ENCODE measurements at places on chromosomes 3 and 15.

DNA sequence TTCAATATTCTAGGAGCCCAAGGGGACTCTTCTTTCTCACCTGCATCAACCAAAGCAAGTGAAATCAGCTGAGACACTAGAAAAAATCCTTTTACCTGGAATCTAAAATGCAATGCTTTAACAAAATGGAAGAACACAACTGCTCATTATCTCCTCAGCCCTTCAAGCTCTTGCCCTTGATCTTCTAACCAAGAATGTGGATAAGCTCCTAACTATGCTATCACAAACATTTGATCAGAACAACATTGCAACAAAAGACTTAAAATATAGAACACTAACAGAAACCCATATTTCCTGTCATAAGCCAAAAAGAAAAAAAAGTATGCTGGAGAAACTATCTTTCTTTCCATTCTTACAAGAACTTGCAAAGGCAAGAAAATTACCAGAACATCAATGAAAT lies 12.6 kb downstream of the RBM15B start:
- no peak for DNase-seq

DNA sequence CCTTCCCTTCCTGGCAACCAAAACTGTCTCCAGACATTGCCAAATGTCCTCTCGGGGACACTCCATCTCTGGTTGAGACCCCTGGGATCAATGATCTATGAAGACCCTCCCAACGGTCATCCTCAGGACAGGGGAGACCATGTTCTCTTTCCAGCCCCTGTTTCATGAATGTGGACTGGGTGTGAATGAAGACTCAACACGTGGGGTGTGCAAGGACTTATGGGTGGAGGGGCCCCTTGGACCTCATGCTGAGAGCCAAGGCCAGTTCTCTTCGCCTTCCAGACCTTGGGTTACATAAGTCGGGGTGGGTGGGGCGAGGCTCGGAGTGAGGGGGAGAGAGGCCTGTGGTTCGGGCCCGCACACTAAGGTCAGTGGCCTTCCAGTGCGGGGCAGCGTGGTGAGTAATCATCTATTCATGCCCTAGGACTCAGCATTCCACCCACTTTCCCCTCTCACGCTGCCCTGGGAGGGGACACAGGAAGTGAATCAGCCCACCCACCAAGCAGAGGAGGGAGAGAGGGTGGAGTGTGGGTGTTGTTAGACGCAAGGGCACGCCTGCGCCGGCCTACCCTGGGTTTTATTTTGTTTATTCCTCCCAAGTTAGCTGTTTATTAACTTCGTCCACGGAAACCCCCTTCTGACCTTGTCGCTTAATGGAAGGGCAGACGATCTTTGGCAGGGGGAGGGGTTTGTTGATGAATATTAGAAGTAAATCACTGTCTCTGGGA lies 6.7 kb downstream of the PAQR5 start:
- DNase-seq = peak; percentile 95

GRCh38 chr3:20055842-20056241 lies 15.6 kb downstream of the KAT2B start:
- DNase-seq = no peak

- no peak for DNase-seq
These were observed 22.3 kb downstream of the NCEH1 start for GRCh38 chr3:172688588-172688987.

- DNase-seq = no peak
These were observed 63.0 kb upstream of the TRPM1 start for GRCh38 chr15:31164573-31164912.

Data from GM04503 (cell line).